ENCODE measurements at places on chromosomes 2 and 18. TPM values are rescaled to one million over a fixed set of nuclear protein-coding genes. Genes with fewer than 3 reads are reported as not detected.

The IL18RAP gene
- total RNA-seq: 0.30 TPM

The SIX2 gene
- total RNA-seq: 0.65 TPM

DNA sequence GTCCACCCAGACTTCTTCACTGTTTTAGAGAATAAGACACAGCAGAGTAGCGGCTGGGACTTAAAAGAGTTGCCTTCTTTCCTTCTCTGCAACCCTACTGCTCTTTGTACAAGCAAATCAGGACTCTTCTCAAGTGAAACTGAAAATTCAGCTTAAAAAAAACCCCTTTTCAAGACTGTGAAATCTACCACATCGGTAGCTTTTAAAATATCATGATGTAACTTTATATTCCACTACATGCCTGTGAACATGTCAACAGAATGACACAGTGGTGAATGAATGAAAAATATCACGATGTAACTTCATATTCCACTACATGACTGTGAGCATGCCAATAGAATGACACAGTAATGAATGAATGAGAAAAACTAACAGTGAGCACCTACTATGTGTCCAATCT, 53.4 kb downstream of the TCF4 start:
- DNase-seq: no peak

The TUBA3E gene
- 80.0 TPM for total RNA-seq

The CDH2 gene
- 293 TPM for total RNA-seq

GRCh38 chr18:31617031-31617717, 25.5 kb downstream of the TTR start:
- no peak for DNase-seq

GRCh38 chr18:62963507-62963906, 248.2 kb downstream of the PHLPP1 start:
- no peak for DNase-seq

The CYP27C1 gene
- 0.05 TPM for total RNA-seq

The C2orf49 gene
- total RNA-seq: 16.7 TPM

DNA sequence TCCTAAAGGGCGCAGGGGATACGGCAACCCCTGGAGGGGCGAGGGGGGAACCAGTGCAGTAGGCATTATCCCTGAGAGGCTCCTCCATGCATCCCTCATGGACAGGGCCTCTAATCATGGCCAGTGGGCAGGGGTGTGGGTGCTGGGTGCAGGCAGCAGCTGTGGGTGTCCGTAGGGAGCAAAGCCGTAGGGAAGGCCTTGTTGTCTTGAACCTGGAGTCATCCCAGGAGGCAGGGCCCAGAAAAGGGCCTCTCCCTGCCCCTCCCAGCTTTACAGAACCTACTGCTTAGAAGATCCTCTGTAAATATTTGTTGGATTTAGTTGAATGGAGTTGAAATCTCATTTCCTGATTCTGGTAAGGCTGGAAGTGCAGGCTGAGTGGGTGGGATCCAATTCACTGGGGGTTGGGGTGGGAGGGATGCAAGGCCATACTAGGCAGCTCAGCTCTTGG, 207.0 kb upstream of the HAAO start:
- no peak for DNase-seq

DNA sequence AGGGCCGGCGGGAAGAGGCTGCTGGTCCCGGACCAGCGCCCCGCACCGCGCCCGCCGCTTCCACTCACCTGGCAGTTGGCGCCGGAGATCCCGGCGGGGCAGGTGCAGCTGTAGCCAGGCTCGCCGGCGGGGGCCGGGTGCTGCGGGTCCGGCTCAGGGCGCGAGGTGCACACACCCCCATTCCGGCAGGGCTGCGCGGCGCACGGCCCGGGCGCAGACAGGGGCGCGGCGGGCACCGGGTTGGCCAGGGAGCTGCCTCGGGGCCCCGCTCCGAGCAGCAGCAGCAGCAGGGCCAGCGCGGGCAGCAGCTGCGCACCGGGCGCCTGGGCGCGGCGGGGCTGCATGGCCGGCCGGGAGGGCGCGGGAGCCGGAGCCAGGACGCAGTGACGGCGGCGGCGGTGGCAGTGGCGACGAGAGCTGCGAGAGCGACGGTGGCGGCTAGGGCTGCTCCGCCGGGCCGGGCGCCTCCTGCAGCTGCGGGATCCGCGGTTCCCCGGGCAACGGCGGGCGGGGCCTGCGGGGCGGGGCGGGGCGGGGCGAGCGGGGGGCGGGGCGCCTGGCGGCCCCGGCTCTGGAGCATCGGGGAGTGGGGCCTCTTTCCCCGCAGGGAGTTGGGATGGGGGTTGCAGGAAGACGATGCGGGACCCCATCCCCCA, at the start of gene DNER:
TSS of gene DNER (minus strand) at position 476 of the 656 bp plus-strand sequence. CDS start at position 344, 132 bp downstream.
- no peak for DNase-seq

The MAP3K19 gene
- not detected for total RNA-seq

GRCh38 chr2:229243890-229244560, 27.1 kb downstream of the PID1 start:
- DNase-seq: no peak

- DNase-seq: peak; percentile 77
Observed at GRCh38 chr2:160387558-160388262, 105.9 kb downstream of the RBMS1 start.

- no peak for DNase-seq
Observed at GRCh38 chr18:78549971-78550370, 429.6 kb upstream of the SALL3 start.
